M059J (cell line): ENCODE measurements at places on chromosomes 4 and X.

GRCh38 chrX:65689377-65689776, 21.9 kb downstream of the MSN start:
- DNase-seq = peak; percentile 77

GRCh38 chr4:150562751-150563150, 19.2 kb upstream of the MAB21L2 start:
- no peak for DNase-seq

DNA sequence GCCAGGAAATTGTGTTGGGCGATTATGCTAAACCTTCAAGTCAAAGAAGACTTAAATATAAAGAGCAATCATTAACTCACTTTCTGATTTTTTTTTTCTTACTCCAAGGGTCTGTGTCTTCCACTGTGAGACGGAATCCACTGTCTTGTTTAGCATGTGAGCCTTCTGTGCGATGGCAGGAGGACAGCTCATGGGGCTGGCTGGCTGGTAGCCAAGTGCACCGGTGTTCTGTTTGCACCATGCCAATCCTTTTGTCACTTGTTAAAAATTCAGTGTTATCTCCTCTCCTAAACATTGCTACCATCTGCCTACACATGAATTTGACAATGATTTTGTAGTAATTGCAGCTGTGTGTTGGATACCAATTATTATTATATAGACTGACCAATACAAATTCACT, 1056.3 kb upstream of the IGFBP7 start:
- DNase-seq = no peak

DNA sequence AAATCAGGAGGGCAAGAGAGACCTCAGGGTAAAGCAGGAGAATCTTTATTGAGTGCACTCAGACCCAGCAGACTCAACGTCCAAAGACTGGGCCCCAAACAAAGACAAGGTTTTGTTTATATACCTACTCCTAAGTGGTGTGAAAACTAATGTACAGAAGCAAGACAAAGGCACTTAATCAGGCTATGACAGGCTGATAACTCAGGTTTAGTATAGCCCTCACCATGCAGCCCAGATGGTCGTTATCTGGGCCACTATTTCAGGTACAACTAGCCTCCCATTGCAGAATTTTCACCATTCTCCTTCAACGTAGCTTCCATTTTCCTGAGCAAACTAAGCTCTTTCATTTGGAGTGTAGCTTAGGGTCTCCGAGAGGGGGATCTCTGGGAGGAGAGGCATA, 36.9 kb downstream of the SULT1E1 start:
- no peak for DNase-seq

GRCh38 chr4:141569141-141569540, 67.2 kb upstream of the IL15 start:
- no peak for DNase-seq

- DNase-seq = no peak
Observed at GRCh38 chr4:112885897-112886296, 163.6 kb upstream of the ANK2 start.
